ENCODE measurements at places on chromosomes 12 and 14. TPM values are rescaled to one million over a fixed set of nuclear protein-coding genes. Genes with fewer than 3 reads are reported as not detected.

The TSHR gene
- not detected for total RNA-seq

The NEUROD4 gene
- not detected for total RNA-seq

The ARPC3 gene
- total RNA-seq: 429 TPM

The AICDA gene
- not detected for total RNA-seq

The SYT1 gene
- 12.0 TPM for total RNA-seq

Measured in epithelial cell of alveolus of lung (primary cell).